ENCODE measurements at places on chromosomes 4 and X.

DNA sequence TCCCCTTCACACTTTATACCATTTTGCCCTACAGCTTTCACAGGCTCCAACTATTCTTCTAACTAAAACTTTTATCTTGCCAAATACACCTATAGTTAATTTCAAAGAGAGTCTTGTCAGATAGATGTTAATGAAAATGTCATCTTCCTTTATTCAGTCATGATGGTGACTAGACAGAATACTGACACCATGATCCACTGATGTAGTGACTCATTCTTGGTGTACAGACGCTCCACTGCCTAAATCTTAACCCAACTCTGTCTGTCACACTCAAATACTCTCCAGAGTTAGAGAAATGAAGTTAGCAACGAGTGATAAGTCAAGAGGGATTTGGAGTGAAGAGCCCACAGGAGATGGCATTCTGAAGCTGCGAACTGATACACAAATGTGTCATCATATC lies 32.1 kb upstream of the HDAC8 start:
- no peak for DNase-seq

- no peak for DNase-seq
Observed at GRCh38 chrX:79268788-79269187, 98.3 kb downstream of the ITM2A start.

- DNase-seq: no peak
Observed at GRCh38 chrX:18828832-18829404, 121.5 kb downstream of the PPEF1 start.

DNA sequence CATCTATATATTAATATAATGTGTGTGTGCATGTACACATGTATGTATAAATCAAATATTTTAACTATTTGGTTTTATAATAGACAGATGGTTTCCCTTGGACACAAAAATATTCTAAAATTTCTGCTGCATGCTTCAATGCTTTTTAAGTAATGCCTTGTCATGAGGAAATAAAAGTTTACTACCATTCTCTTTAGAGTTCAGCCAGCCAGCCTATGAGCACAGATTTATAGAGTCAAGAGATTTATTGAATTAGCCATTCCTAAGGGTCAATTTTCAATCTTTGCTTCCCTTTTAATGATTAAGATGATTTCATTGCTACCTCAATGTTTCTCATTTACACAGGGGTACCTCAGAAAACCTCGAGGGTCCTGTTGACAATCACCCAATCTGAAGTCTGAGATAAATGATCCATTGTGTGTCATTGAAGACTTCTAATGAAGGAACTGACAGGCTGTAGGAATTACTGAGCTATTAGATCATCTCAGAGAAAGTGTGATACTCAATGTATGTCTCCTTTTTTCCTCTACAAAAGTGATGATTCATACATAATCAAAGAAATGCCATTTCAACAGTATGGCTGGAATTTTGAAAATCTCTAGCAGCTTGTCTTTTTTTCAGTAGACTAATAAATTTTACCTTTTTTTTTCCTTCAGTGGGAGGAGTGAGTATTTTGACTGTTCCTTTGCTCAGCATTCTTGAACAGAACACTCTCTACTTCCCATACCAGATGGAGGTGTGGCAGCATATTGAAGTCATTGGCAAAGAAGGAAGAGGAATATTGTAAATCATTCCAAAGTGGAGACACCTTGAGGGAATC lies 222.6 kb upstream of the PCDH18 start:
- DNase-seq: no peak

DNA sequence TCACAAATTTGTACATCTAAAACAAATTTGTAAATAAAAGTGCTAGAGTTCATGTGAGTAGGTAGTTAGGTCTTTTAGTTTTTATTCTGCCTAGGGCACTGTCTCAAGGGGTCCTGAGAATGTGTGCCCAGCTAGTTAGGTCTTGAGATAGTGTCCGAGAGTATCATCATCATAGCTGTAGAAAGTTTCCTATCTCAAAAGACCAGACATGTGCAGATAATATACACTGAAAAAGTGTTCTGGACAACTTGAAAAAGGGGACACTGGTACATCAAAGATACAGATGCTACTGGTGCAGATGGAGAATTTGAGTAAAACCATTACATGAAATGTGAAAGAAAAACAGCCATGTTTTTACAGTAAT lies 1.8 kb upstream of the ZCCHC4 start:
- no peak for DNase-seq

- DNase-seq: no peak
Observed at GRCh38 chrX:121365572-121366161, 318.3 kb downstream of the GLUD2 start.

- DNase-seq: no peak
Observed at GRCh38 chr4:105022811-105023667, 123.6 kb upstream of the TET2 start.

GRCh38 chr4:17812125-17812524 lies 1.3 kb downstream of the NCAPG start:
- no peak for DNase-seq

GRCh38 chr4:141560056-141560455 lies 76.3 kb upstream of the IL15 start:
- DNase-seq: no peak

DNA sequence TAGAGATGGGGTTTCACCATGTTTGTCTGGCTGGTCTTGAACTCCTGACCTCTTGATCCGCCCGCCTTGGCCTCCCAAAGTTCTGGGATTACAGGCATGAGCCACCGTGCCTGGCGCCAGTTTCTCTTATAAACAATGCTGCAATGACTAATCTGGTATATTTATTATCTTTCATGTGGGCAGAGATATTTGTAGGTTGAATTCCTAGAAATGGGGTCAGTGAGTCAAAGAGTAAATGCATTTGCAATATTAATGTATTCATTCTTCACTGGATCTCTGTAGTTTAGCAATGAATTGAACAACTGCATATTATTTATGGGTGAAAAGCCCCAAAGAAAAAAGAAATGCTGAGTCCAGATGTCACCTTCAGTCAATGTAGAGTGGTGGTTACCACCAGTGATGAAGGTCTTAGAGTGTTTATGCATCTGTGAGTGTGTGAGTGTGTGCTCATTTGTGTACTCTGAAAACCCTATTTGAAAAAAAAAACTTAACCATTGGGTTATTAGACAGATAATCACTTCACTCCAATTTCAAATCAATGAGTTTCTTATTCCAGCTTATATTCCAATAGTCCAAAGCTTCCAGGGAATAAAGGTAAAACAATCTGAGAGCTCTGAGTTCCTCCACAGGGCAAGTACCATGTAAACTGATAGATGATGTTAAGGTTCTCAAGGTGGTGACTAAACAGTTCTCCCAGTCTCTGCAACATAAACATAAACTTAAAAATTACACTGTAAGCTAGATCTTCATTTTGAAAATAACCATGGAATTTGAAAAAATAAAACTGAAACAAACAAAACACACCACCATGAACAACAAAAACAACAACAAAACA lies 22.6 kb upstream of the CD38 start:
- DNase-seq: no peak

GRCh38 chr4:25171201-25171865 lies 11.1 kb upstream of the SEPSECS start:
- DNase-seq: no peak

GRCh38 chr4:119197772-119198212 lies 14.7 kb upstream of the USP53 start:
- no peak for DNase-seq

GRCh38 chr4:103073792-103074438 lies 2.6 kb downstream of the SLC9B2 start:
- no peak for DNase-seq

- no peak for DNase-seq
Observed at GRCh38 chr4:108529984-108530905, 90.1 kb upstream of the RPL34 start.

- DNase-seq: no peak
Observed at GRCh38 chrX:50941638-50942037, 31.1 kb downstream of the BMP15 start.

- no peak for DNase-seq
Observed at GRCh38 chrX:50002067-50002714, 79.8 kb downstream of the CLCN5 start.

- DNase-seq: no peak
Observed at GRCh38 chr4:183478123-183478522, 26.7 kb upstream of the ING2 start.
